Mesendoderm (in vitro differentiated cells): ENCODE measurements at places on chromosomes 5 and 9.

DNA sequence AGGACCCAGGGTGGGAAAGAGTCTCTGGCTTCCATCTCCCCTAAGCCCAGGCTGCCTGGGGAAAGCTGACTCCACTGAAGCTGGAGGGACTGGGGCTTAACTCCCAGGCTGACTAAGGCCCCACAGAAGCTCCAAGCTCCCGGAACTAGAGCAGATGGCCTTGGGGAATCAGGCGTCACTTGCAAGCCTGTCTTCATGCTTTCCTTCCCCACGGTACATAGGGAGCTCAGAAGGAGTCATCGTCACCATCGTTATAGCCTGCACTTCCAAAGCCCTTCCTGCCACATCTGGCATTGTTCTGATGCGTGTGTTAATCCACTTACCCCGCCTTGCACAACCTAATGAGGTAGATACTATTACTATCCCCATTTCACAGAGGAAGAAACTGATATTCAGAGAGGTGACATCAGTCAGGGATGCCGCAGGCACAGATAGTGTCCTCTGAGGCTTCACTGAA is 11.5 kb downstream of the AQP3 start:
- H3K27ac ChIP-seq = no peak overlapping the region
- no peak overlapping the region for H3K4me3 ChIP-seq
- no peaks in the 10 kb centered on the region for H3K27me3 ChIP-seq
- H3K36me3 ChIP-seq = no peaks in the 10 kb centered on the region
- peaks cover 10% of the 10 kb centered on the region for H3K4me1 ChIP-seq

DNA sequence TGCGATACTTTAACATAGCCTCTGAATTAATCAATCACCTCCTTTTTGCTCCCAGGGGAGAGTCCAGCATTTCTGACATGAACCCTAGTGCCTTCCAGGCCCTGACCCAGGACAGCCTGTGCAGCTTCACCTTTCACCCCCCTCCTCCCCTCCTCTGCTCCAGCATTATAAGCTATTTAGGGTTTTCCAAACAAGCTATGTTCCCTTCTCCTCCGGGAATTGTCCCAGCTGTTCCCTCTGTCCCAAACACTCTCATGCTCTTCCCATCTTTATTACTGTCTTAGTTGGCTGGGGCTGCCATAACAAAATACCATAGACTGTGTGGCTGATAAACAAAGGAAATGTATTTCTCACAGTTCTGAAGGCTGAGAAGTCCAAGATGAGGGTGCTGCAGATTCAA is 161.5 kb downstream of the EBF1 start:
- H3K4me1 ChIP-seq = no peaks in the 10 kb centered on the region
- no peaks in the 10 kb centered on the region for H3K36me3 ChIP-seq
- H3K27ac ChIP-seq = no peak overlapping the region
- DNase-seq = no peak
- H3K27me3 ChIP-seq = no peaks in the 10 kb centered on the region

GRCh38 chr5:151924564-151925301 is at the start of gene GLRA1:
Gene GLRA1, minus strand, starts transcription at chr5:151924851. Its CDS starts 302 bp downstream, at chr5:151924549.
- no peaks in the 10 kb centered on the region for H3K4me1 ChIP-seq
- H3K4me3 ChIP-seq = no peak within 1 kb of the TSS
- H3K27ac ChIP-seq = no peak within 1 kb of the TSS
- H3K36me3 ChIP-seq = no peaks in the 10 kb centered on the region
- peak; percentile 79 for DNase-seq

GRCh38 chr9:133932633-133933032 is 59.5 kb downstream of the VAV2 start:
- H3K4me1 ChIP-seq = no peaks in the 10 kb centered on the region
- H3K27ac ChIP-seq = no peak overlapping the region
- H3K27me3 ChIP-seq = no peaks in the 10 kb centered on the region
- DNase-seq = no peak
- H3K36me3 ChIP-seq = no peaks in the 10 kb centered on the region
- H3K4me3 ChIP-seq = no peak overlapping the region

- H3K4me3 ChIP-seq = no peak overlapping the region
- H3K36me3 ChIP-seq = no peaks in the 10 kb centered on the region
- H3K27me3 ChIP-seq = peaks cover 56% of the 10 kb centered on the region
- H3K4me1 ChIP-seq = no peaks in the 10 kb centered on the region
These were observed 15.0 kb downstream of the LHX6 start for GRCh38 chr9:122213589-122214413.

DNA sequence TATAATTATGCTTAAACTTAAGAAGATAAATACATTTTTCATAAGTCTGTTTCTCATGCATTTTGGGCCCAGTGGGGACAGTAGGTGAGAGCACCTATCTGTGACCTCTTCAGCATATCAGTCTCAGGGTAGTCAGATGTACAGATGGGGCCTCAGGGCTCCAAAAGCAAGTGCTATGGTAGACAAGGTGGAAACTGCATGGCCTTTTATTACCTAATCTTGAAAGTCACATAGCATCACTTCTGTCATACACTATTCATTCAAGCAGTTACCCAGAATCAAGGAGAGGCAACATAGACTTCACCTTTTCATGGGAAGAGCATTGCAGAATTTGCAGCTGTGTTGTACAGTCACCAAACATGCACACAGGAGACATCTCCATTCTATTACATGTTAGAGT is 94.8 kb downstream of the SV2C start:
- H3K4me1 ChIP-seq = no peaks in the 10 kb centered on the region
- no peak overlapping the region for H3K27ac ChIP-seq
- no peaks in the 10 kb centered on the region for H3K27me3 ChIP-seq
- DNase-seq = no peak
- no peak overlapping the region for H3K4me3 ChIP-seq
- H3K36me3 ChIP-seq = no peaks in the 10 kb centered on the region
